ENCODE measurements at places on chromosomes 2 and 18.

DNA sequence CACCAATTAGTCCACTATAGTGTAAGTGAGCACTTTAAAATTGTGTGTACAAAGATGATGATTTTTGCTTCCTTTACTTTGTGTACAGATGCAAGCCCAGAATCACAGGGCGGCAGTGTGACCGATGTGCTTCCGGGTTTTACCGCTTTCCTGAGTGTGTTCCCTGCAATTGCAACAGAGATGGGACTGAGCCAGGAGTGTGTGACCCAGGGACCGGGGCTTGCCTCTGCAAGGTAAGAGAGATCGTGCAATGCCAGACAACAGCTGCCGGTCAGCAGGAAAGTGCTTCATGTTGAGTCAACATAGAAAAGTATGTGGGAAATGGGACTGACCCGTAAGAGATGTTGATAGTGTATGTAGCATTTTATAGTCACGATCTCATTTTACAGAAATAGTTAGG is 156.8 kb upstream of the TTC39C start:
- no peak for DNase-seq

- no peak for DNase-seq
Measured at GRCh38 chr2:54831480-54831879, 108.0 kb downstream of the EML6 start.

DNA sequence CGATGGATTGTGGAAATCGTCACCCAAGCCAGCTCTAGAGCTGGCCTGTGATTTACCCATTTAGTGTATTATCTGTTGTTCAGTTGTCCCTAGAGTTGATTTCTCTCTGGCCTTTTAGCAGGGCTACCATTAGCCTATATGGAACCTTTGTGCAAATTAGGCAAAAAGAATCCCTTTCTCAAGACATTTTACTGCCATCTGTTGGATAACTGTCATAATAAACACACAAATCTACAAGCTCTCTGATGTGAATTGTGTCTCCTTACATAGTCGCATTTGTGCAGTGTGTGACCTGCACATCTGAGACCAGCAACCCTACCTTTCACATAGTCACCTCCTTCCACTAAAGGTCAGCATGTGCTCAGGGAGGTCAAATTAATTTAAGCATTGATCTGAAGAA is 34.0 kb downstream of the LOXHD1 start:
- DNase-seq: no peak

DNA sequence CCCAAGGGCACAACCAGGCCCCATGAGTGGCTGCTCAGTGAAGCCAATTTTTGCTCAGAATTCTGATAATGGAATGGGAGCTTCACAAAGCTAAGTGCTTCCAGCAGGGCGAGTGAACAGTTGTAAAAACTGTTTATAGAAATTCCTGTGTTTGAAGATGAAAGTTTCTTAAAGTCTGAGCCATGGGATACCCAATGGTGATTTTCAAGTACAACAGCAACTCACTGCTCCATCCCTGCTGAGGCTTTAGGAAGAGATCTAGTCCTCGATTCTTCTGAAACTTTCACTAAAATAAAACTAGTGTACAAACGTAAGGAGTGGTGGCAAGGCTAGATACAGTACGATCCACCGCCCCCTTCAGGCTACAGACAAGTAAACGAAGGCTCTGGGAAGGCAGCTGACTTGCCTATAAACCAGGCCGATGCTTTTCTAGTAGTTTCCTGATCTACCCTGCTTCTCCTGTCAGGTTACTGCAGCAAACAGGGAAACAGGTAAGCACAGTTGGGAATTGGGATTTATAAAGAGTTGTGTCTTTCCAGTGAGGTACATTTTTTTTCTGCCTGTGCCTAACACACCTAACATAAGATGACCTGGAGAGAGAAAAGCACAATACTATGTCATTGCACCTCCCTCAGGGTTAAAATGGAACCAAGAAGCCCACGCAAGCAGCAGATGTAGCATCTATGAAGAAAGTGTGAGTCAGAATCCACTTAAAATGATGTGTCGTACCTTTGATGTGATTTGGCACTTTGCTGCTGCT is 108.7 kb downstream of the UXS1 start:
- peak; percentile 48 for DNase-seq

- no peak for DNase-seq
Measured at GRCh38 chr18:59514203-59514602, 155.1 kb upstream of the LMAN1 start.

DNA sequence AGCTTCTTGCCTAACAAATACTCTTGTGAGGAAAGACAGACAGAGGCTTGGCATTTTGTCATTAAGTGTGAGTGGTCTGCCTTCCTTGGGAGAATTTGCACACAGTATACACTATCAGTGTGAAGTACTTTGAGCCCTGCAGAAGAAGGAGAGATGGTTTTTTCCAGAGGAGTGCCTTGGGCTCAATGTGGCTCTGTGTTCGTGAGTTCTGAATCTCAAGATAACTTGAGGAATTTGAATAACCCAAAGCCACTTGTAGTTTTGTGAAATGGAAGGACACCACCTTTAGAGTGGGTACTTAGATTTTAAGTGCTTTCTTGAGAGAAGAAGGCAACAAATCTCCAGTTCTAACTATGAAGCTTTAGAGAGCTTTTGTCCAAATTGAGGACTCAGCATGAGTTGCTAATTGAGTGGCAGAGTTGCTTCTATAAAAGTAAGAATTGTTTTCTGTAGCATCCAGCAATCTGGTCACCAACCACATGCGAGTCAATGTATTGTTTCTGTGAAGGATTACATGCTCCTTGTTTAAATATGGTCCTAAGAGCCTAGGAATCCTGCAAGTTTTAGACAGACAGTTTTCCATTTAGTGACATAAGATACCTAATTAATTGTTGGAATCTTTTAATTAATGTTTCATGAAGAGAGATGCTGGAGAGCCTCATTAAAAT is 68.3 kb downstream of the BABAM2 start:
- no peak for DNase-seq

- DNase-seq: no peak
Measured at GRCh38 chr2:237322564-237322963, 91.4 kb downstream of the COL6A3 start.

GRCh38 chr2:65031341-65032018 is 24.7 kb upstream of the CEP68 start:
- DNase-seq: no peak

GRCh38 chr18:13462686-13463085 is 244.1 kb downstream of the LDLRAD4 start:
- no peak for DNase-seq

DNA sequence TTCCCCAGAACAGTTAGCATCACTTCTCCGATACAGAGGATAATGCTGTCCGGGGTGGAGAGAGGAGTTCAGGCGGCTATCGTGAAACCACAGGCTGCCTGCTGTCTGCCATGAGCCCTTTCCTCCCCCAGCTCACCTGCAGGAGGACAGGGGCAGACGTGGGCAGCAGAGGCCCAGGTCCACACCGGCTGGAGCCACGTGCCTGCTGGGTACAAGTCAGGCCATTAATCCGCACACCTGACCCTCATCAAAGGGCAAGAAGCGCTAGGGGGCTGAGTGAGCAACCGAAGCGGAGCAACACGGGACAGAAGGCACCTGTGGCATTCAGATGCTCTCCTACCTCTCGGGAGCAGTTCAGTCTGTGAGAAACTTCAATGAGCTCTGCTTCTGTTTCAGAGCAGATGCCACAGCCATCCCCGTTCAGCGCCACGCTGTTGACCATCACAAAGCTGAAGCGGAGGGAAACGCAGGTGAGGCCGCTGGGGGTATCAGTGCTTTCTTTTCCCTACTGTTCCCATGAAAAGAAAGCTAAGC is 21.5 kb downstream of the MPPE1 start:
- no peak for DNase-seq

DNA sequence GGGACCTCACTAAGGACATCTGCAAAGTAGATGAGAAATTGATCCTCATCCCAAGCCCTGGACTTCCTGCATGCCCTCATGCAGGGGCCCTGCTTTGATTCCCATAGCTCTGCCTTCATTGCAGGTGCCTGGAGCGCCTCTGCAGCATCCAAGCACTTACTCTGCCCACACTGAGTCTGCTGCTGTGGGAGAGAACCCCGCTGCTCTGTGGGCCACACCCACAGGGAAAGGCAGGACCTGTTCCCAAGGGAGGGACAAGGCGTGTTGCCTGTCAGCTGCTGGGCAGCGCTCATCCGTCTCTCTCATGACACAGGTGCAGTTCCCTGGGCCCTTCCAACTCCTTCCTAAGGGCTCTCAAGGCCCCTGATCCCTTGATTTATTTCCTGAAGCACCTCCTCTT is 266.8 kb upstream of the SMIM21 start:
- DNase-seq: no peak

- DNase-seq: no peak
Measured at GRCh38 chr2:43482961-43483360, 112.9 kb downstream of the THADA start.

- DNase-seq: no peak
Measured at GRCh38 chr2:146376511-146377064, 1468.2 kb upstream of the ACVR2A start.

GRCh38 chr2:232687382-232688160 is 9.6 kb upstream of the GIGYF2 start:
- DNase-seq: no peak

DNA sequence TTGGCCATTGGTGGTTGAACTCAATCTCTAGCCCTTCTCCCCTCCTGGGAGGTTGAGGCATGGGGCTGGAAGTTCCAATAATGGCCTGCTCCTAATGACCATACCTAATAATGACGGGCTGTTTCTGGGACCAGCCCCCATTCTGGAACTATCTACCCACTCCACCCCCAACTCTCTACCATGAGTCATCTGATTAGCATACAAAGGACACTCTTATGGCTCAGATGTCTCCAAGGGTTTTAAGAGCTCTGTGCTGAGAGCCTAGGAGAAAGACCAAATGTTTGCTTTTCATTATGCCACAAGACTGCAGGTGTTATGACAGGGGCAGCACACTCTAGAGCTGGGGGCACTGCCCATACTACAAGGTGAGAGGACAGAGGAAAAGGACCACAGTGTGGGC is 137.0 kb upstream of the NCKAP5 start:
- DNase-seq: no peak

DNA sequence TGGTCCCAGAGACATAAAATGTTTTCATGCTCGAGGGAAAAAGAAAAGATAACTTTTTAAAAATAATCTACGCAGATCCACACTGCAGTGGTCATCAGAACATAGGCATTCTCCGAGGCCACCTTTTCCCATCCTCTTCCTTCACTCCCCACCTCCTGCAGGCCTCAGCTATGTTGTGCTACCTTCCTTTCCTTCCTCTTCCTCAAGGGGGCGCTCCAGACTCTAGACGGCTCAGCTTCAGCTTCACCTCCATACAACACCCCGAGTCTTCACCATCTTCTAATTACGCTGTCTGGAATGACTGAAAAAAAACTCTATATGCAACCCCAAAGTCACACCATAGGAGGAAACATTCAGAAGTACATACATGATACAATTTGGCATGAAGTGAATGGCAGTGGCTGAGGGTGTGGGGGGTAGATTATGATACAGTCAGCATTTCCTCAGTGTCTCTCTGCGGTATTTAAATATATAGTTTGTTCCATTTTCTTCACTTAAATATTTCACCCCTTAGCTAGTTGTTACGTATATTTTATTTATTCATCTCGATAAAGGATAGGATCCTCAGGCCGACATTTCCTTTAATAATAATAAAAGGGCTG is 583.6 kb downstream of the IRS1 start:
- DNase-seq: peak; percentile 41
